Upper lobe of left lung (tissue), 6 donors: ENCODE measurements at places on chromosomes 2 and 18. TPM values are rescaled to one million over a fixed set of nuclear protein-coding genes. Genes with fewer than 3 reads are reported as not detected.

DNA sequence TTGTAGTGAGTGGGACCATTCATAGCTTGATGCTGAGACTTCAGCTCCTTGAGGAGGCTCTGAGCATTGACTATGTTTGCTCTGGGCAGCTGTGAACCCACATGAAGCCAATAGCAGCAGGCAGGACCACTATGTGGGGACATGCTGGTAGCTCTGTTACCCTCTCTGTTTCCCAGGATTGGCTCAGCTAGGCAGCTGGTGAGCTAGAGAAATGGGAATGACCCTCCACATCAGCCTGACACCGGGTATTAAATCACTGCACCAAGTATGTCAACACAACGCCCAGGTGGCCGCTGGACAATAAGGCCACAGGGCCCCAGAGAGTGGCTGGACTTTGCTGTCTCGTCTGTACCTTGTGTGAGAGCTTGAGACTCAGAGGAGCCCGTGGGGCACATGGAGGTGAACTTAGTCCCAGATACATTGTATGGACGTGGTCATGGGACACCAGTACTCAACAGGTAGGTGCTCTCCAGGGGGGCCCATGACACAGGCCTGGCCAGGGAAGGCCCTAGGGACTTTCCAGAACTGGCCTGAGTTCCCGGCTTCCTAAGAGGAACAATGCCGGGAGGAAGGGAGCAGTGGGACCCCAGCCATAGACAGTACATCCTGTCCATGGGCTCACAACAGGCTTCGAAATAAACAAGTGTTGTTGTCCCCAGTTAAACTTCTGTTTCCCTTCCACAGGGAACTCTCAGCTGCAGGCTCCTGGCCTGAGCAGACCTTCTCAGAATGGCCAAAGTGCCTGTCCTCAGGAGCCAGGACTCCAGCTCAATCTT is 35.2 kb downstream of the HS1BP3 start:
- no peak for DNase-seq

Gene FSHR
- total RNA-seq: not detected

DNA sequence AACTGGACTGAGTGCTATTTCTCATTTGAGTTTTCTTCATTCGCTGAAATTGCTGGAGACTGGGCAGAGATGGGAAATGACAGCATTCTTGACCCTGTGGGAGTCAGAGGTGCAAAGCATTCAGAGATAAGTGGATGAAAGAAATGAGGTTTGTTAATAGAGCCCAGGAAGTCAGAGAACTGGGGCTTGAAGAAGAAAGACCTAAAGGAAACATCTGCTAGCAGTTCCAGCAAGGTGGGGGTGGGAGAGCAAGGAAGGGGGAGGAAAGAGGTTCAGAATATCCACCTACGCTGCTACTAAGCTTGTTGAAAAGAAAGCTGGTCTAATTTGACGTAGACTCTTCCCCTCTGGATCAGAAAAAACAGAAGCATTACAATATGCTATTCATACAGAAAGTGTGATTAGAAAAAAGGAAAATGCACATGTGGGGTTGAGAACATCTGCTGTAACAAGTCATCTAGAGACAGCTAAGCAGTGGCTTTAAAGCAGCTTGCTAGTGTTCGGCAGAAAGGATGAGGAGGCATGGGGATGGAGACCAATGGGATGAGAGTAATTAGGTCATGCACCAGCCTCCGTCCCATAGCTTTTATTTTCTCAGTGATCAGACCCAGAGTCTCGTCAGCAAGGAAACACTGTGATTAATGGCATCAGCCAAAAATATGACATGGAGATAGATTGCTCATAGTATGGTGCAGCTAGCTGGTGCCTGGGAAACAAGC is 29.7 kb downstream of the NAB1 start:
- DNase-seq: no peak

DNA sequence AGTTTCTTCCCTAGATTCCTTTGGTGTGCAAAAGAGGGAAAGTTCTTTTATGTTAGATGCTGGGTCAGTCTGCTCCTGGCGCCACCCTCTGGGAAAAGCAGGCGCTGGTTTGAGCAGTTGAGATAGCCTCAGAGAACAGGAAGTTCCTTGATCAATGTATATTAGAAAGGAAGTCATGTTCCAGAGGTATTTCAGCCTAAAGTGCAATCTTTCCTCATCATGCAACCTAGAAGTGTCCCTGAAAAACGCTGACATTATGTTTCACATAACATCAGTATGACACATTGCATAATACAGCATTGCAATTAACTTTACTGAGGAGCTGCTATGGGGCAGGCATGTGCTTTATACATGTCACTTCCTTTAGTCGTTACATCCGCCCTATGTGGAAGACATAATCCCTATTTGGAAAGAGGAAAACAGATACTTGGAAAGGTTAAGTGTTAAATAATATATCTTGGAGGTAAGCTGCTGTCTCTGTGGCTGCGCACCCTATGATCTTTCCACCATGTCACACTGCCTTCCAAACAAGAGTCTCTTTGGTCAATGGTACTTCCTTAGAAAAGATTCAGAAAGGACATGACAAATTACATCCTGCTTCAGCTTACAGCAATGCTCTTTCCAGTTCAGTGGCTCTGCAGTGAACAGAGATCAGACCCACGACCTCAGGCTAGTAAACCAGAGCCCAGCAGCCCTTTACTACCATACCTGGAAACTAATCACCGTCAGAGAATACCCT is 369.7 kb downstream of the RAD51AP2 start:
- DNase-seq: no peak

Gene PJVK
- 2.1 TPM for total RNA-seq

DNA sequence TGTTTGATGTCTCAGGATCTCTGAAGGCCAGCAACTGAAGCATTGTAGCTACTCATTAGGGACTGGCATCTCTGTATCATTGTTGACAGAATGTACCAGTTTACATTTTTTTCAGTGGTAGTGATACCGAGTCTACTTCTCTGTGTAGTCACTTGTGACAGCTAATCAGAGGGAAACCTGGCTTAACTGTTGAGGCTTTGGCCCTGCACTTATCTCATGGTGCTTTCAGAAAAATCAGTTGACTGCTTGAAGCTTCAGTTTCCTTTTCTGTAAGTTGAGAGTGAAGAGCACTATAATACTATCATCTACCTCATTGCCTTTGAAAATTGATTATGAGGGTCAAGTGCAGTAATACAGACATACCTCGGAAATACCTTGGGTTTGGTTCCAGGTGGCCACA is 90.0 kb downstream of the COMMD1 start:
- no peak for DNase-seq

GRCh38 chr2:100928235-100928634 is 73.9 kb upstream of the RPL31 start:
- DNase-seq: no peak

GRCh38 chr2:140586379-140586778 is 1544.4 kb downstream of the LRP1B start:
- no peak for DNase-seq

GRCh38 chr2:187461294-187462261 is 13.5 kb upstream of the CALCRL start:
- DNase-seq: no peak

DNA sequence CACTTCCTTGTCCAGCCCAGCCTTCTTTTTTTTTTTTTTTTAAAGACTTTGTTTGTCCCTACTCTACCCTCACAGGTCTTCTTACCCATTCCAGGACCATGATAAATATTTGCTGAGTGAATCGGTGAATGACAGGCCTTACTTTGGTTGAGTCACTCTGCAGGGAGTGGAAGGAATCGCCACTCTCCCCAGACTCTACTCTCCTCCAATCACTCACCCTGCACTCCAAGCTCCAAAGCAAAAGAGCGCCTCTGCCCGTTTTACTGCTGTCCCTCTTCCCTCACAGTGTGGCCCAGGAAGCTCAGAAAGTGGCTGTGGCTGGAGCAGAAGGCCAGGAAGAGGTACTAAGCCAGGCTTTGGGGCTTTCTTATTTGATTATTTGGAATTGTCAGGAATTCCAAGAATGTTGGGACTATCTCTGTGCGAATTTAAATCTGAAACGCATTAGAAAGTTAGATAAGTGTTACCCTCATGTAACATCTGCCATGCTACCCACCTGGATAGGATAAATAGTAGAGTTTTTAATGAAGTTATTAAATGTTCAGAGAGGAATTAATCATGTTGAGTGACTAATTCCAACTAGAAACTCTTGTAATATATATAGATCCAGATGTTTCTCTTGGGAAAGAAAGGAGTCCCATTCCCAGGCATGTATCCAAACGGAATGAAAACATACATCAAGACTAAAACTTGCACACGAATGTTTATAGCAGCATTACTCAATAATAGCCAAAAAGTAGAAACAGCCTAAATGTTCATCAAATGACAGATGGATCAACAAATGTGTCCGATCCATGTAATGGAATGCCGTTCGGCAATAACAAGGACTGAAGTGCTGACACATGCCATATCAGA is 43.0 kb upstream of the CHMP1B start:
- no peak for DNase-seq
